ENCODE measurements at places on chromosomes 11 and 22. TPM values are rescaled to one million over a fixed set of nuclear protein-coding genes. Genes with fewer than 3 reads are reported as not detected.
A peak's percentile ranks its signal among the peaks of the same experiment; 100 is the strongest.

DNA sequence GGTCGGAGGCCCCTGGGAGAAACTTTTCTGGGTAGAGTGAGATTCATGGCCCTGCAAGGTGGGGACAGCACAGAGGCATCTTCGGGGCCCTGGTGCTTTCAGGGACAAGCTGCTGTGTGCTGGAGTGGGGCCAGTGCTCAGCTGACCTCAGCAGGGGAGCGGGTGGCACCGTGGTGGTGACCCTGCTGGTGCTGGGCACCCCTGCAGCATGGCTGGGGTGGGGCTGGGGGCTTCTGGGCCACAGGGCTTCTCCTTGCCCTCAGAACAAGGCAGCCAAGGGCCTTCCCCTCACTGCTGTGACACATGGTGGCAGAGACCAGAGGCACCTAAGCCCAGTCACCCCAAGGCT, 24.9 kb upstream of the GNB1L start:
- DNase-seq: no peak

DNA sequence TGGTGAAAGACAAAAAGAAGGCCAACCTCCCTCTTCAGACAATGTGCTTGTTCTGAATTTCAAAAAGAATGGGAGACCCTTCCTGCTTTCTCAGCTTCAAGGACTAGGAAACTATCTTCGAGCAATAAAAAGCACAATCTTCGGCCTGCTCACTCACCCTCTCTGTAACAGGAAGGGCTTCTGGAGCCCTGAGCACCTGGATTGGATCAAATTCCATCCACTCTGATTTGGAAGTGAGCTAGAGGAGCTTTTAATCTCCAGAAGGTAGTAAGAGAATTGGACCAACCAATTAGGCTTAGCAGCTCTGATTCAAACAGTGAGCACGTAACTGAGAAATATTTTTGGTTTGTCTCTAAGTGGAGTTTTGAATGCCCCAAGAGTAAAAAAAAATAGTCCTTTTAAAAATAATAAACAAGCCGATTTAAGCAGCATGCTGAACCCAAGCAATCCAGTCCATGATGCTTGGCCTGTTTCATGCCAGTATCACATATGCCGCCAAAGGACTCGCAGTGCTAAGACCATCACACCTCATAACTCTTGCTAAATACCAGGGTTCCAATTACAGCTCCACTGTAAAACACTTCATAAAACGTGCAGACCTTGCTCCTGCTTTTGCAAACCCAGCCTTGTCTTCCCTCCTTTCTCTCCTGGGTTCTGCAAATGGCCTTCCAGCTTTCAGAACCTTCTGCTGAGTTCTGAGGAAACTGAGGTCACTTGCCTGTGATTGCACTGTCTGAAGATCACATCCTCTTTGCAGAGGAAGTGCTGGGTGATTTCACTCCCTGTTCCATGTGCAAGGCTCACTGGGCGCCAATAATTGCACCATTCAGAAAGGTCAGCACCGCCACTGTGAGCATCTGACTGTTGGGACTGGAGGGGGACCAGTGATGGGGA, 74.4 kb downstream of the SLC1A2 start:
- no peak for DNase-seq

DNA sequence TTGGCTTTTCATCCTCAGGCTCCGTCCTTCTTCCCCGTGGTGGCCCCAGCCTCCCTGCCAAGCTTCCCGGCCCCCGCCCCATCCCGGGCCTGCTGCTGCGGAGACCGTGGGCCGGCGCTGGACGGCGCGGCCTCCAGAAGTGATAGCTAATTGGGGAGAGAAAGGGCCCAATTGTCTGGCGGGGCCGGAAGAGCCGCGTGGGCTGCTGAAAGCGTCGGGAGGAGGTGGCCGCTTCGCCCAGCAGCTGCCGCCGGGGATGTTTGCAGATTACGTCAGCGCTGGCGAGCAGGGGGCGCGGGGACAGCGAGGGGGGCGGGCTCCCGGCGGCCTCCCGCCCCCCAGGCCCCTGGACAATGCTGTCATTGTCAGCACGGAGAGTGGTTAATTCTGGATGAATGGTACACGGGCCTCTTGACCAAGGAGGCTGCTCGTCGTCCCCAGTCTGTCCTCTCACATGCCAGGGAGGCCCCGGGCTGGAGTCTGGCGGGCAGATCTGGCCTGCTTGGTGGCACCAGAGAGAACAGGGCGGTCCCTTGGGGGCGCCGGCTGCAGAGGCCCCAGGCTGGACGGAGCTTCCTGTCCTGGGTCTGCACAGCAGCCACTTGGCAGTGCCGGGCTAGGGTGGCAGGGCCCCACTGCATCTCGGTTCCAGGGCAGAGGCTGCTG, 1.6 kb downstream of the SMIM38 start:
- DNase-seq: no peak

- no peak for DNase-seq
Measured at GRCh38 chr11:22163394-22163797, 29.5 kb upstream of the ANO5 start.

MIF gene
- total RNA-seq: 765 TPM

- no peak for DNase-seq
Measured at GRCh38 chr22:33188326-33188725, 130.1 kb upstream of the SYN3 start.

- no peak for DNase-seq
Measured at GRCh38 chr11:61164606-61165424, 3.6 kb upstream of the VPS37C start.

DNA sequence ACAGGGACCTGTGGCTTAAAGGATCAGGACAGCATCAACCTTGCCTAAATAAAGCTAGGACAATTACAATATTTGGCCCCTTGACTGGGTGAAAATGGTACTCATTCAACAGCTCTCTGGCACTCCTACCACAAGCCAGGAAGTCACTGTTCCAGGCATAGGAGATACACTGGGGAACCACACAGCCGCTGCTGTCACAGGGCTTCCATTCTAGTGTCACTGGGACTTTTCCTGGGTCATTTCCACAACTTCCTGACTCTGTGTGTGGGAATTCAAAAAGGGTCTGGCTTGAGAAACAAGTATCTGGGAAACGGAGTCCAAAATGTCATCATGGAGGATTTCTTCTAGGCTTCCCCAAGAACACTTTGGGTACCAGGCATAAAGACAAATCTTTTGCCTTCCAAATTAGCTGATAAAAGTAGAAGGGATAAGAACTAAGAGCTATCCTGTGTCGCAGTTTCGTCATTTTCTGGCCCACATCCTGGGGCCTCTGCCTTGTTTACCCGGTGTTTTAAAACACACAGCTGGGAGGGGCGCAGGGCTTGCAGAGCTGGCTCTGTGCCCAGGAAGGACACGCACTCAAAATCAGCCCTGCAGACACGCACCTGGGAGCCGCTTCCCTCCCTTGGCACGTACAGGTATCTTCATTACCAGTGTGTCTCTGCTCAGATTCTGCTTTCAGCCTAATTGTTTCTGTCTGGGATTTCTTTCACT, 38.0 kb downstream of the TMEM45B start:
- DNase-seq: peak; percentile 81

HIC2 gene
- 4.4 TPM for total RNA-seq

RAB38 gene
- total RNA-seq: 4.7 TPM

SCGB1D2 gene
- total RNA-seq: not detected

DNA sequence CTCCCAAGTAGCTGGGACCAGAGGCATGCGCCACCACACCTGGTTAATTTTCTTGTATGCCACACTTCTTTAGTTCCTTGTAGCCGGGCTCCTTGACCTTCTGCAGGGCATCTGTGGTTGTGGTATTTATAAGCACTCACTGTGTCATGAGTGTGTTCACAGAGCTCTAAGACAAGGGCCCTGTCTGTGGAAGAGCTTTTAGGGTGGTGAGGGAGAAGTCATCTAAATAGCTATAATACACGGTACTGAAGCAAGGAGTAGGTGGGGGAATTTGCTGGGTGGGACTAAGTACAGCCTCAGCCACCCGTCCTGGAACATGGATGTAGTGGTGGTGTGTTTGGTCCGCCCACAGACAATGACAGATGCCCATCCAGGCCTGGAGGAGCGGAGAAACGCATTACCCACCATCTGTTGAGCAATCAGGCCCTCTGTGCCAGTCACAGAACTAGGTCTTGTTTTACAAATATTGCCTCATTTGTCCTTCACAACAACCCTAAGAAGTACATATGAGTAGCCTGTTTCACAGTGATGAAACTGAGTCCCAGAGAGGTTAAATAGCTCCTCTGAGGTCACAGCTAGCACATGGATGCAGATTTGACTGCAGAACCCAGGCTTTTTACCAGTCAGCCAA, 10.1 kb downstream of the ACO2 start:
- no peak for DNase-seq

DNA sequence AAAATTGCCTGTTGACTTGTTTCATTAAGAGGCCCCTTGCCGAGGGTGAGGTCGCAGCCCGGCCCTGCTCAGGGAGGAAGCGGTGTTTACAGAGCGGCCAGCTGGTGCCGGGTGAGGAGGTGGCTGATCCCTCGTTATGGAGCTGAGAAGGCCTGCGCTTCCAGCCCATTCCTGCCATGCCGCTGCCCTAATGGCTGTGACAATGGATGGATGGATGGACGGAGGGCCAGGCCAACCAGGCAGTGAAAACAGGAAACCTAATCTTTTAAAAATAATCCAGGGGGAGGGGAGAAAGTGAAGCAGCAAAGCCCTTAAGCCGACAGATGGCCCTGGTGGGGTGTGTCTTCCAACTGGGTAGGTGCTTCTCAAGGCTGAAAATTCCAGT, 38.5 kb downstream of the BCR start:
- DNase-seq: no peak

DDX25 gene
- 0.50 TPM for total RNA-seq

Data from activated CD8-positive, alpha-beta memory T cell treated with anti-CD3 and anti-CD28 coated beads, Interleukin-2, amount 10 ng/mL, durations not matched to agents 7 days and 5 days (primary cell).